ENCODE measurements at places on chromosomes 7 and 10.

DNA sequence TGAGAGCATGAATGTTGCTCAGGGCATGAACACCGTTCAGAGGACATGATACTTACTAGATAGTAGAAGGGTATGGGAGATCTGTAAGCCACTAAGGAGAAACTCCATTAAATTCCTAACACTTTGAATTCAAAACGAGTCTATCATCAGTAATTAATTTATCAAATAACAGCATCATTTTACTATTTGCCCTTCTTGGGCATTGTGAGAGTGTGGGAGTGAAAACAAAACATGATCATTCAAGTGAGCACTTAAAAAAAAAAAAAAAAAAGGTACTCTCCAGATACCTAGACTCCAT is 20.5 kb upstream of the ASB15 start:
- DNase-seq = no peak

DNA sequence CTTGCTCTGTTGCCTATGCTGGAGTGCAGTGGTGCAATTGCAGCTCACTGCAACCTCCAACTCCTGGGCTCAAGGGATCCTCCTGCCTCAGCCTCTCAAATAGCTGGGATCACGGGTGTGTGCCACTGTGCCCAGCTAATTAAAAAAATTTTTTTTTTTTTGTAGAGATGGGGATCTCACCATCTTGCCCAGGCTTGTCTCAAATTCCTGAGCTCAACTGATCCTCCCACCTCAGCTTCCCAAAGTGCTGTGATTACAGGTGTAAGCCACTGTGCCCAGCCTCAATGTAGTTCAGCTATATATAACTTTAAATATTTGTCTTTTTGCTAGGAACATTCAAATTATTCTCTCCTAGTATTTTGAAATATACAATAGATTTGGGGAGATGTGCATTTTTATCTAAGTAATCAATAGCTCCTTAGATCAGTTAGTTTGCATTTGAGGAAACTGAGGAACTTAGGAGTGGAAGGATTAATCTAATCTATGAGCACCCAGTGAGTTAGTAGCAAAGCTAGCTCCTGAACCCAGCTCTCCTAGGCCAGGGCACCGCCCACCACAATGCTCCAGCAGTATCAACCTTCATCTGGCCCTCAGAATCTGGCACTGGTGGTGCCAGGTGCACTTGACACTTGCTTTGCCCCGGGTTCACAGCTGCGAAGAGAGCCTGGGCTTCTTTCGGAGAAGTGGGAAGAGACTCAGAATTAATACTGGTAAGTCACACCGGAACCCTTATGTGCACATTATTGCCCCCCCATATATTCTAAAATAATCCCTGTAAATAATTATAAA is 5.9 kb upstream of the LRMDA start:
- DNase-seq = no peak

GRCh38 chr7:73847941-73848723 is 5.8 kb upstream of the METTL27 start:
- no peak for DNase-seq

DNA sequence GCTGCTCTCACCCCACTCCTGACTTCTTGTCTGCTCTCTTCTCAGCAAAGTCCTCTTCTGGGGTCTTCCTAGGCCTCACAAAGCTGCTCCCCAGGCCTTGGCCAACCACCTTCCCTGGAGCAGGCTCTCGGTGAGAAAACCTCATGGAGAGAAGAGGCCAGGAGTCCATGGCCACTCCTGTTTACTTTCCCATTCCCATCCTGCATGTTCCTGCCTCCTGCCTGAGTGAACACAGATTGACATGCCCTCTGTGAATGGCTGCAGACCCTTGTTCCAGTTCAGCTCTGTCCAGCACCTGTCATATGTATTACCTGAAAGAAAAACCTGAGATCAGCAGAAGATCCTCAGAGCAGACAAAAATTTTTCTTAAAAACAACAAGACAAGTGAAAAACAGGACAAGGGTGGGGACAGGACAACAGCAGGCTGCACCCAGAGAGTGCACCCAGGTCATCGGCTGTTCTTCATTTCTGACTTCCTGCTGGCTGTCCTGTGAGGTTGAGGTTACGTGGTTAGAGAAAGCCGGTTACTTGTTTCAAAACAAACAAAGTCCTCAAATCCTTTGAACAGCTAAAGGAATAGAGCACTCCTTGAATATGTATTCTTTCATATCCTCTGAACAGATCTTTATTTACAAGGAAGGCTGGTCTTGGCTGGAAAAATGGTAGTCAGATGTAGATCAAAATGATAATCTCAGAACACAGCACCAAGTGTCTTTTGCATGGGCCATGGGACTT is 34.0 kb upstream of the DLD start:
- DNase-seq = no peak

- no peak for DNase-seq
Measured at GRCh38 chr10:124222318-124222987, 129.1 kb upstream of the CHST15 start.

GRCh38 chr10:62996925-62997324 is 136.2 kb upstream of the NRBF2 start:
- no peak for DNase-seq

DNA sequence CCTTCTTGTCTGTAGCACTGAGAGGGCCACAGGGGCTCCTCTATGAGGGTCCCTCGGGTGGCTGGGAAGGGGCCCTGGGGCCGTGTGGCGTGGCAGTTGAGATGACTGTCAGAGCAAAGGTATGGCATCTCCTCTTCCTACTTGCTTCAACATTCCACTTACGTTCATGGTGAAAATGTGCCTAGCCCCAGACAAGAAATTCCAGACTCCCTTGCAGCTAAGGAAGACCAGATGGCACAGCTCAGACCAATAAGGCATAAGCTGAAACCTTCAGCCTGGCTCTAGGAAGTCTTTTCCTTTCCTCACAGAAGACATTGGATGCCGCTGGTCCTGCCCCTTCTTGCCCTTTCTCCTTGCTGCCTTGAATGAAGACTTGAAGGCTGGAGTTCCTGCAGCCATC is 57.4 kb downstream of the ZNF503 start:
- no peak for DNase-seq

GRCh38 chr10:21130683-21131442 is 233.8 kb upstream of the NEBL start:
- no peak for DNase-seq

DNA sequence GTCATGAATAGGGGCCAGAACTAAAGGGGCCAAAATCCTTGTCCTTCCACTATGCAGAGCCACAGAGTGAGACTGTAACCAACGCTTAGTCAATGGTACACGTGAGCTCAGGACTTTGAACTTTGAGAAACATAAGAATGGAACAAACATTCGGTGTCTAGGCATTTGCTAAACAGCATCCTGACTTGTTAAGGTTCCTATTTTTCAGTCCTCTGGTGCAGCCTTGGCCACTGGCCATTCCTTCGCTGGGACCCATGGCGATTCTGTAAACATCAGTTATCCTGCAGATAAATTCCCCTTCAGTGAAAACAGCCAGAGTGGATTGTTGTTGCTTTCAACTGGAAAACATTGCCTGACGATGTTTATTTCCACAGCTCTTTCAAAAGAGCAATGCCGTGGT is 266.8 kb downstream of the SORCS1 start:
- no peak for DNase-seq

- no peak for DNase-seq
Measured at GRCh38 chr7:93623816-93624215, 49.3 kb upstream of the CALCR start.

GRCh38 chr10:48444861-48445841 is 138.7 kb downstream of the MAPK8 start:
- DNase-seq = peak; percentile 36

All from right atrium auricular region (tissue), 2 donors.